Activated CD4-positive, alpha-beta T cell treated with anti-CD3 and anti-CD28 coated beads, Interleukin-2, amount 50 U/mL, for 1 hour (primary cell): ENCODE measurements at places on chromosomes 6 and 20.

DNA sequence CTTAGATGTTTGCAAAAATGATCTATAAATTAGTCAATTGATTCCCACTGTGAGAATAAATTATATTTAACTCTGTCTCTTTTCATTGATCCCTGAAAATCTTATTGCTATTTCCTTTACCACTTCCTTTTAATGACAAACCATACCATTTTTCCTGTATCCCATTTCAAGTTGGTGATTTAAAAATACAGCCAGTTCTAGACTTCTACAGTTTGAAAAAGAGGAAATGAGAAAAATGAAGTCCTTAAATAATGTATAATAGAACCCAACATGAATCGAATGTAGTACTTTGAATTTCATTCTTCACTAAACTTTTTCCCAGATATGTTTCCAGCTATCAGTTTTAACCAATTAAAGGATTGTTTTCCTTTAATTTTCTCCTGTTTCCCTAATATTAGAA lies 29.5 kb upstream of the SDHAF4 start:
- no peak for DNase-seq

DNA sequence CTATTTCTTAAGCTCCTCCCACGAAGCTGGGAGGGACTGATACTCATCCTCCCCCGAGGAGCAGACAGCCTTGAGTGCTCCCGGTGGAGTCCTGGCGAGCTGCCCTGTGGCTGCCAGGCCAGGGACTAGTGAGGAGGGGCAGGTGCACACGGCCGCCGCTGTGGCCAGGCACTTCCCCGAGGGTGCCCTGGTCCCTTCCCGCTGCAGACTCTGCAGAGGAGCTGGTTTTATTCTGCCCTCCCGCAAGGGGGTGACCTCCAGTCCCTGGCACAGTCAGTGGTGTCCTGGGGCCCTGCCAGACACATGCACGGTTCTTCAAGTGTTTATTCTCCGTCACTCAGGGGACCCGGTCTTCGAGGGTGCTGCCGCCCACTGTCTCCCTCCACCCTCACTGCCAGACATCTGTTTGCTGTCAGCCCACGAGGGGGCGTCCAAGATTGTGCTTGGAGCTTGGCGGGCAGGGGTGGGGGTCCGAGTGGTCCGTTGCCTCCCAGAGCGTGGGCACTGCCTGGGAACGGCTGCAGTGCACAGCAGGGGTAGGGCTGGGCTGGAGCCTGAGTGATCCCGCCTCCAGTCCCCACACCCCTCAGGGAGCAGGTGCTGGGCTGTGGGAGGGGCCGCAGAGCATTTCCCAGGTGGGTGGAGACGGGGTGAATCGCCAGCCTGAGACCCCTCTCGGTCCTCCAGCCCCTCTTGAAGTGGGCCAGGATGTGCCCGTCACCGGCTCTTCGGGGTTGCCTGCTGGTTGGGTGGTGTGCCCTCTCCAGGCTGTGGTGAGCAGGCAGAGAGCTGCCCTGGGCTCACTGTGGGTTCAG lies 3.1 kb upstream of the CABLES2 start:
- DNase-seq = peak; percentile 35

DNA sequence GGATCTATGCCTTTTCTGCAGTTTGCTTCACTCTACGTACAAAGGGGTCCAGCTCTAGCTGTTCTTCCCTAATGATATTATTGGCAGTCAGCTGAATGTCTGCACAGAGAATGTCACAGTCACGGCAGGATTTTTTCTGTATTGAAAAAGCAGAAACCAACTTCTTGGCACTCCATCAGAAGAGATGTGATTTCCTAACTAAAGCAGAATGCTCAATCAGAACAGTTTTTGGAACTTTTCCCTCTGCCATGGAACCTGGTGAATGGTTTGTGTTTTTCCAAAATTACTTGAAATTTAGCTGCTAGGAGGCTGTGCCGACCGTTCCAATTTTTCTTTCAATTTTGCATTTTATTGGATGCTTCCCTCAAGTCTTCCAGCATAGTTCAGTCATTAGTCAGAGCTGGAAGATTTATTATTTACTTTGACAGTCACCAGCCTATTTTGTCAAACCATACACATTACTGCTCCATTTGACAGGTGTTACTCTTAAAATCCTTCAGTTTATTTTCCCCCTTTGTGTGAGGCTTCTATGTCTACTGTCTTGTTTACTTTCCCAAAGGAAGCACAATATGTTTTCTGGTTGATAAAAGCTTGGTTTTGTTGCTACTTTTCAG lies 259.6 kb upstream of the EPHA7 start:
- DNase-seq = no peak

DNA sequence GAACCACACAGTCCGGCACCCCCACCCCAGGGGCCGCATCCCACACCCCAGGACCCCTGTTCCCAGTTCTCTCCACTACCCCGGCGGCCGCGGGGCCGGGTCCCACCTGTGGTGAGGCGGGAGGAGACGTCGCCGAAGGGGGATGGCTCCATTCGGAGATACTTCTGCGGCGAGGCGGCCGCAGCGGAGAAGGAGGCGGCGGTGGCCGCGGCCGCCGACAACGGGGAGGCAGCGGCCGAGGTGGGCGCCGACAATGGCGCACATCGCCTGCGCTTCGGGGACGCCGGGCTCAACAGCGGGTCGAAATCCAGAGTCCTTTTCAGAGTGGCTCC lies 723 bp downstream of the AKIRIN2 start:
- DNase-seq = no peak

- no peak for DNase-seq
These were observed at the start of gene DOK5 for GRCh38 chr20:54475334-54476168. Gene DOK5 (plus strand): TSS chr20:54475593. CDS start chr20:54475947, 354 bp downstream.

DNA sequence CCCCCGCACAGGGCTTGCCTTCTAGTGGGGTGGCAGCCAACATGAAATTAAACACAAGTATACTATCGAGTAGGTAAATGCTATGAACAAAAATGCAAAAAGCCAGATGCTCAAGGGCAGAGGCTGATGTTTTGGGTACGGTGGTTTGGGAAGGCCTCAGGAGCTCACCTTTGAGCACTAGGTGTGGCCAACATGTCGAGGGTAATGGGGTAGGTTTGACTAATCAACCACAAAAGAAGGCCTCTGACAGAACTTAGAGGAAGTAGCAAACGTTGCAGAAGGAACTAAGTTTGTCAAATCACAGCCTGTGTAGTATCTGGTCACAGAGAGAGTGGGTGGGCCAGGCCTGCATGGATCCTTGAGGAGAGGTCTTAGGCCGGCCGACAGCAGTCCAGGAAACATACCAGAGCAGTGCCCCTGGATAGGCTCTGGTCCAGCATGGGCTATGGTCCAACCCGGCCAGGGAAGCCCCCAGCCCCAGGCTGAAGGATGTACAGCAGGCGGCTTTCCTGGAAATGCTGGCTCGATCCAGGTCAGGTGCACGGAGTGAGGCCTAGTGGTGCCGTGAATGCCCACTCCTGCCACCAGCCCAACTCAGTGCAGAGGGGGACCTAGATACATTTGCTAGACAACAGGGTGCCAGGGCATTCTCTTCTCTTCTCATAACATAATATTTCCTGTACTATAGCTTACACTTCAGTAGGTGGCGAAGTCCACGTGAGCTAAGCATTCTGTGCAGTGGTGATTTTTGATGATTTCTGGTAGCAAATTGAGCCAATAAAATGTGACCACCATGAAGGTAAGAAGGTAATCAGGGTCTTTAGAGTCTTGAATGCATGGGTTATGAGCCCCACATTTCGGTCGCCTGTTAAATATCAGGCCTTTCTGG lies 56.3 kb upstream of the CD93 start:
- no peak for DNase-seq
